ENCODE measurements at places on chromosomes 12 and 14.

DNA sequence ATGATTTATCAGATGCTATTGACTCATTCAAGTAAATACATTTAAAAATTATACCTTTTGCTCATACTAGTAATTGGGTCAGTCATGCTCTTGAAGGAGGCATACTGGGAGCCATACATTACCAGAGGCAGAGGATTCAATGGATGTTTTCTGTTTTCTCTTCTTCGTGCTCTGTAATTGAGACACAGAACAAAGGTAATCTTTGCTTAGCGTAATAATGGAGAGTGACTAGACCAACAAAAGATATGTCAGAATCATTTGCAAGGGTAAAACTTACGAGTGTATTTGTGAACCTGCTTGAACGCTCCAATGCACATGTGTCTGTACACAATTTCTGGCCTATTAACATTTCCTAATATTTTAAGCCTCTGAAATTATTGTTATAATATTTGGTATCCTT is 296.4 kb downstream of the FOXG1 start:
- DNase-seq, result no peak

GRCh38 chr14:76720382-76720813 is 40.9 kb upstream of the VASH1 start:
- peak; percentile 25 for DNase-seq

GRCh38 chr12:70982991-70983390 is 62.5 kb upstream of the PTPRR start:
- DNase-seq, result no peak

DNA sequence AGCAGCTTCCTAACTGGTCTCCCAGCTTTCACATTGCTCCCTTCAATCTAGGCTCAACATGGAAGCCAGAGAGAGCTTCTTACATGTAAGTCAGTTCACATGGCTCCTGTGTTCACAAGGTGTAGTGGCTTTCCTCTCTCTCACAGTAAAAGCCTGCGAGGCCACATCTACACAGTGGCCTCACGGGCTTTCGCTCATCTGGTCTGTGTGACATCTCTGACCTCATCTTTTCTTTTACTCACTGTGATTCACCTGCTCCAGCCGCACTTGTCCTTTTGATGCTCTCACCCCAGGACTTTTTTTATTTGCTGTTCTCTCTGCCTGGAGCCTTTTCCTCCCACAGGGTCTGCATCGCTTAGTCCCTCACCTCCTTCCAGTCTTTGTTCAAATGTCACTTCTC is 122.1 kb downstream of the SLC5A8 start:
- no peak for DNase-seq

GRCh38 chr12:115572440-115572839 is 705.1 kb downstream of the MED13L start:
- DNase-seq, result peak; percentile 46

DNA sequence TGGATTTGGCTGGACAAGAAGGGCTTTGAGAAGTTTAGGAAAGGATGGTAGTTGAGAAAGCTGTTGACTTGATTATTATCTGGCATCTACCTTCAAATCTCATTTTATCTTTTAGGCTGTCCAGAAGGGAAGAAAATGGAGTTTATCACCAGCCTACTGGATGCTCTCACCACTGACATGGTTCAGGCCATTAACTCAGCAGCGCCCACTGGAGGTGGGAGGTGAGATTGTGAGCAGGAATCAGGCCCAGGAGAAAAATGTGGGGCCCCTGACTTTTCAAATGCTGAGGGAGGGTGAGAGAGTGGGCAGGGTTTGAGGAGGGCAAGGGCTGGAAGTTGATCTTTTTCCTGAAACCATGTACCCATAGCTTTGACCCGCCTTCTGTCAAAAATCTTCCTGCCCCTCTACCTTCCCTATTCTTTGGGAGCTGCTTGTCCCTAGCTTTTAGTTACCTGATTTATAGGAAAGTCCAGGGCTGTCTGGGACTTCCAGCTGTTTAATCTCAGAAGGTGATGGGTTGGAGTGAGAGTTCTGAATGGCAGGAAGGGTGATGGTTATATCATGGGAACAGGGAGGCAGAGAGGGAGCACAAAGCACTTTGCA is 134.2 kb downstream of the SMOC1 start:
- DNase-seq, result peak; percentile 54

DNA sequence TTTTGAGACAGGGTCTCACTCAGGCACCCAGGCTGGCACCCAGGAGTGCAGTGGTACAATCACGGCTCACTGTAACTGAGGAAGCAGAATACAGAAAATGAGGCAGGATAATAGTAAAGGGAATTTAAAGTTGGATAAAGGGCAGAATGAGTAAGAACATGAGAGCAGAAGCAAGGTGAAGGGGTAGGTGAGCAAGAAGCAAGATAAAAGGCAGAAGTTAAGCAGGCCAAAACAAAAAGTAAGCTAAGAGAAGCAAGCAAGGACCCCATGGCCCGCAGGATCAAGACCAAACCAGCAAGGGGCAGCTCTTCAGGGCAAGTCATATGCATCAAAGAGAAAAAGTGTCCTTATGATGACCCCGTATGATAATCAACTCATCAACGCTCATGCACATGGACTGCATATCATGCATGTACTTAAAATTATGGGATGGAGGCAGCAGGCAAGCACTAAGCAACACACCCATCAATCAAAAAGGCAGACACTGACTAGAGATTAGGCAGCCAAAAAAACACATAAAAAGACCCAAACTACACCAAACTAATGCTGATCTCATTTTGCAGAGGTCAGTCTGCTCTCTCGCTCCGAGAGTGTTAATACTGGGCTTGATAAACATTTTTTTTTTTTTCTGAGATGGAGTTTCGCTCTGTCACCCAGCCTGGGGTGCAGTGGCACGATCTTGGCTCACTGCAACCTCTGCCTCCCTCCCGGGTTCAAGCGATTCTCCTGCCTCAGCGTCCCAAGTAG is 11.6 kb downstream of the TIMELESS start:
- no peak for DNase-seq

- DNase-seq, result no peak
Measured at GRCh38 chr14:96309133-96309895, 53.3 kb downstream of the BDKRB1 start.

GRCh38 chr12:99732131-99732530 is 84.6 kb downstream of the GARIN6 start:
- no peak for DNase-seq

DNA sequence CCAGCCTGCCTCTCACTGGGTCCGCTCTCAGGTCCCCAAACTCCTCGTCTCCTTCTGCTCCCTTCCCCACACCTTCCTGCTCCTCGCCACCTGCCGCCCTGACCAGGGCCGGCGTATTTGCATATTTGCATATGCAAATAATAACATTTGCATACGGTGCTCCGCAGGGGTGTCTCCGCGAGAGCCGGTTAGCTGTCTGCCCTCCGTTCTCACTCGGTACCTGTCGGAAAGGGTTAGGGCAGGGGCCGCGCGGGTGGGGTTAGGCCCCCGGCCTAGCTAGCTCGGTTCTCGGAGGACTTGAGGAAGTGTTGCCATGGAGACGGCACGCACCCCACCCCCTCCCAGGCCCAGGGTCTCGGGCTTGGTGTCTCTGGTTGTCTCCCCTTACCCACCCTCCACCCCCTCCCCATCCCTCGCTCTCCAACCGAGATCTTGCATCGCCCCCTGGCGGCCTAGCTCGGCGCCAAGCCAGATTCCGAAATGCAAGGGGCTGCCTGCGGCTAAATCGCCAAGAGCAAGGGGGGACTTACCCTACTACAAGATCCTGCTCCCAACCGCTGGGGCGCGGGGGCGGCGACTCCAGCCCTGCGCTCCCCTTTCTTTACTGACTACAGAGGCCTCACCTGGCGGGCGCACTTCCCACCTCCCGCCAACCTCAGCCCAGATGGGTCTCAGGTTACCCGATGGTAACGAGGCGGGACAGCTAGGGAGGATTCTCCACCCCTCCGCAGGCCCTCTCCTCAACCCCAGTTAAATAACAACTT is 8.1 kb downstream of the STAC3 start:
- no peak for DNase-seq

GRCh38 chr12:17503742-17504141 is 586.3 kb downstream of the RERGL start:
- DNase-seq, result no peak

DNA sequence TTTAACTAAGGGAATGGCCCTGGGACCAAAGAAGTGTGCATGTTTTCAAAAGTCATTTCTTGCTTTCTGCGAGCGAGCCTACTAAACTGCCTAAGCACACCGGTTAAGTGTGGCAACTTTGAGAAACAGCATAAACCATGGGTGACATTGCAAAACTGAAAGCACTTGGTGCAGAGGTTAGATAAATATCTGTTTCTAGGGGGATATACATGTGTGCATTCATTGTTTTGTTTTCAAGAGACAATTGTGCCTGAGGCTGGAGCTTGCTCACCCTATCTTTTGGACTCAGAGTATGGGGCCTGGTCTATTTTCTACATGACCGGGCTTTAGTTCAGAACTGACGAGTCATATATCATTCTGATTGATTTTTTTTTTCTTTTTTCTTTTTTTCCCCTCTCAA is 923.4 kb downstream of the NRXN3 start:
- DNase-seq, result no peak

DNA sequence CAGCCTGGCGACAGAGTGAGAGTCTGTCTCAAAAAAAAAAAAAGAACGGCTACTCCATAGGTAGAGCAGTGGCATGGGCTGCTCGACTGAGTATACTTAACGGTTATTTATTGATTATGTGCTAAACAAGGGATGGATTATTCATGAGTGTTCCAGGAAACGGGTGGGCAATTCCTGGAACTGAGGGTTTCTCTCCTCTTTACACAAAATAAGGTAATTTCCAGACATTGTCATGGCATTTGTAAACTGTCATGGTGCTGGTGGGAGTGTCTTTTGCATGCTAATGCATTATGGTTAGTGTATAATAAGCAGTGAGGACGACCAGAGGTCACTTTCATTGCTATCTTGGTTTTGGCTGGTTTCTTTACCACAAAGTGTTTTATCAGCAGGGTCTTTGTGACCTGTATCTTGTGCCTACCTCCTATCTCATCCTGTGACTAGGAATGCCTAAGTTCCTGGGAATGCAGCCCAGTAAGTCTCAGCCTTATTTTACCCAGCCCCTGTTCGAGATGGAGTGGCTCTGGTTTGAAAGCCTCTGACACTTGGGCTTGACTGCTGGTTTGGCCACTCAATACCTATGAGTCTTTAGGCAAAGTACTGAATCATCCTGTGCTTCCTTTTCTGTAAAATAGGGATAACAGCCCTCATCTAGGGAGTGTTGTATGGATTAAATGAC is 3.2 kb downstream of the DGLUCY start:
- DNase-seq, result no peak

DNA sequence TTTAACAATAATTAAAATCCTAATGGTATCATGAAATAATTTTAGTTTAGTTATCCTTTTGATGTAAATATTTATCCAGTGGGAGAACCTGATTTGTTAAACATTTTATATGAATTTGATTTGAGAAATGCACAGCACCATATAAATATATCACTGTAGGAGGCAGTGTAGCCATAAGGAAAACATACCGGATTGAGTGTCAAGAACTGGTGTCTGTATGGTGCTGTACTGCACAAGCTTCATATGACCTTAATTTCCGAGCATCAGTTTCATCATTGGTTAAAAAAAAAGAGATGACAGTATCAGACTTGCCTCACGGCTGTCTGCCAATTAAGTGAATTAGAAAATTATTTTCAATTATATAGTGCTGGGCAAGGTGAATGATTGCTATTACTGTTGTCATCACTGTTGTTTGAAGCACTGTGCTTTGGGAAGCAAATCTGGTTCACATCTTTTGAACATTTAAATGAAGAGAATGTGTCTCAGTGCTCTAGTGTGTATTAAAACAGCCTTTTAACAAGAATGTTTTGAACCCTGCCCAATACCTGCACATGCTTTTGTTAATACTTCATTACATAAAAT is 72.1 kb downstream of the TMTC2 start:
- no peak for DNase-seq

DNA sequence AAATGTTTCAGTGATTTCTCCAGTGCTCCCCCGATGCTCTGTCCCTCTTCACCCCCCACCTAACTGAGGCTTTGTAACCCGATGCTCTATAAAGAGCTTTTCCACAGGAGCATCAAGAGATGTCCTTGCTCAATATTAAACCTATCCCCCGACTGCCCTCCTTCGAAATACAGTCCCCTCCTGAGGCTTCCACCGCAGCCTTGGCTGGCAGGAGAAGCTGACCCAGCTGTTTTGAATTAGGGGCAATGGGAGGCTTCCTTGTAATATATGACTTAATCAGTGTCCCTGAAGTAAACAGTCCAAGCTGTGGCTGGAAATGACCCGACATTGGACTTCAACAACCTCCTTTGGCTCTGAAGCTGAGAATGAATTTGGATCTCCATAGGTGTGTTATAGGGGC is 62.4 kb downstream of the TMEM30B start:
- DNase-seq, result no peak

DNA sequence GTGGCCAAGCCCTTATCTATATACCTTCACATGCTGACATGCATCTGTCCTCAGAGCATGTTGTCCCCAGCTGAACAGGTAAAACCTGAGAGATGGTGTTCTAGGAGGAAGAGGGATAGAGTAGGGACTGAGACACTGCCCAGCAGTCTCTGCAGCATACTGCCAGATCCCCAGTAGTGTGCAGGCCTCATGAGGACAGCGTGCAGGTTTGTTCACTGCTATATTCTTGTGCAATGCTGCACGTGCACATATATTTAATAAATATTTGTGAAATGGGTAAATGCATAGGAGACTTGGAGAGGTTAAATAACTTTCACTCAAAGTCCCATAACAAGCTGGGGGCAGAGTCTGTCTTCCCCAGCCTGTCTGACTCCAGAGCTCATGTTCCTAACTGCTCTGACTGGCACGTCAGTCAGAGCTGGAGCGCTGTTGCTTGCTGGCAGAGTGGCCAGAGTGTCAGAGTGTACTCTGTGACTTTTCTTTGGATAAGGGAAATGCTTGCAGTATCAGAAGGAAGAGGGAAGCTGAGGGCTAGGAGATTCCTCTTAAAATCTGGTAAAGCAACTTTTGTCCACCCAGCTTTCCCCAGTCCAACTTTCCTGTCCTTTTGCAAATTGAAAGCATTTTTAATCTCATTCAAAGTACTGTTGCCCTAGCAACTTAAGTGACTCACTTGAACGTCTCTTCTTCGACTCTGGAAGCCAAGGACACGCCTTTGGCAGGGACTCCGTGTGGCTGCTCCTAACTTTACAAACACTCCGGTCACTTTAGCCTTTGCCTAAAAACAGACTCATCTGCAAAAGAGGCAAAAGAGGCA is 14.9 kb upstream of the POLR3B start:
- no peak for DNase-seq

Data from head of caudate nucleus (tissue), 42 donors.